ENCODE measurements at places on chromosomes 11 and 22.

DNA sequence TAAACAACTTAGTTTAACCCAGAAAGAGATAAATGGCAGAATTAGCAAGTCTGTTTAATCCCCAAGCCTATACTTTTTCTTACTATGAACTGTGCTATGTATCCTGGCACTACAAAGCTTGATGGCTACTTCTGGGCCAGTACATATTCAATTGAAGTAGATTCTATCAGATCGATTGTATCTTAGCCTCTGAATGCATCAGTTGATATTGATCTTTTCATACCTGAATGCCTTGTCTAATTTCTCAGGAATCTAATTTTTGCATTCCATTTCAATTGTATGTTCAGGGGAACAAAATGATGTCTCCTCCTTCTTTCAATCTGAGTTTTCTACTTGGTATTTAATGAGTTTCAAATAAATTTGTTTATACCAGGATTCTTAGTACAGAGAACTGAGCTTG lies 1137.9 kb downstream of the LRRC4C start:
- no peak for DNase-seq

- DNase-seq = no peak
These were observed 41.6 kb downstream of the FDX1 start for GRCh38 chr11:110471371-110471770.

DNA sequence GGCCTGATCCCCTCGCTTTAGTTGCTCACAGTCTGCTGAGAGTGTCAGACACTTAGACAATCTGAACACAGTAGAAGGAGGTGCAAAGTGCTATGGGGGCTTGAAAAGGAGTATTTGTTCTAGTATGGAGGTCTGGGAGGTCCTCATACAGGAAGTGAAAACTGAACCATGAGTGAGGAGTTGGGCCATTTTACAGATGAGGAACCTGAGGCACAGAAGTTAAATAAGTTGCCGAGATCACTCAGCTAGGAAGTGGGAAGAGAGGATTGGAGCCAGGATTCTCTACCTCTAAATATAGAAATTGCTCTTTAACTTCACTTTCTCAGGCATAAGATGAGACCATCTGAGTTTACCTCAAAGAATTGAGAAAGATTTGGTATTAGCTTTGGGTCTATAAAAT lies 4.0 kb upstream of the NEU3 start:
- DNase-seq = no peak

GRCh38 chr11:2734181-2735052 lies 34.6 kb upstream of the KCNQ1OT1 start:
- DNase-seq = no peak

DNA sequence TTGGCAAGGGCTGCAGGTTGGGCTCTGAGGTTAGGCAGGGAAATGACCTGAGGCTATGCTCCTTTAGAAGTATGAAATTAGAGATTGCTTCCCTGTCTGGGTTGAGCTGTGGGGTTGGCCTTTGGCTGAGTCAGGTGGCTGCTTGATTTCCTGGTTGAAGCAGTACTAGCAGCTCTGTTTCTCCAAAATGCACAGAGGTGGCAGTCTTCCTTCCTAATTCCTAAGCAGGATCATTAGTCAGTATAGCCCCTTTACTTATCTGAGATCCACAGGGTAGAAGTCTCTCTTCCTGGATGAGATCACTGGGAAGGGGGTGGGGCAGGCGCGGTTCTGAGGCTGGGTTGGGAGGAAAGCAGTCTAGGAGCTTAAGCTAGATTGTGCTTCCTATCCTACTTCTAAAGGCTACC lies 1917.5 kb downstream of the LRRC4C start:
- no peak for DNase-seq

GRCh38 chr22:20656516-20656901 lies 117.4 kb upstream of the SERPIND1 start:
- no peak for DNase-seq

DNA sequence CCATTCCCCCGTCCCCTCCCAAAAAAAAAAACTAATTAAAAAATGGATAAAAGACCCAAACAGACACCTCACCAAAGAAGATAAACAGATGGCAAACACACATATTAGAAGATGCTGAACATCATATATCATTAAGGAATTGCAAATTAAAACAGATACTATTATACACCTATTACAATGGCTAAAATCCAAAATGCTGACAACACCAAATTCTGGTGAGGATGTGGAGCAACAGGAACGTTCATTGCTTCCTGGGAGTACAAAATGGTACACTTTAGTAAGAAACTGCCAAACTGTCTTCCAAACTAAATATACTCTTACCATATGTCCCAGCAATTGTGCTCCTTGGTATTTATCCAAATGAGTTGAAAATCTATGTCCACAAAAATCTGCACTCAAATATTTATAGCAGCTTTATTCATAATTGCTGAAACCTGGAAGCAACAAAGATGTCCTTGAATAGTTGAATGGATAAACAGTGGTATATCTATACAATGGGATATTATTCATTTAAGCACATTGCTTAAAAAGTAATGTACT lies 19.9 kb downstream of the NAGA start:
- DNase-seq = no peak

GRCh38 chr11:89235083-89235482 lies 57.4 kb downstream of the TYR start:
- DNase-seq = no peak

DNA sequence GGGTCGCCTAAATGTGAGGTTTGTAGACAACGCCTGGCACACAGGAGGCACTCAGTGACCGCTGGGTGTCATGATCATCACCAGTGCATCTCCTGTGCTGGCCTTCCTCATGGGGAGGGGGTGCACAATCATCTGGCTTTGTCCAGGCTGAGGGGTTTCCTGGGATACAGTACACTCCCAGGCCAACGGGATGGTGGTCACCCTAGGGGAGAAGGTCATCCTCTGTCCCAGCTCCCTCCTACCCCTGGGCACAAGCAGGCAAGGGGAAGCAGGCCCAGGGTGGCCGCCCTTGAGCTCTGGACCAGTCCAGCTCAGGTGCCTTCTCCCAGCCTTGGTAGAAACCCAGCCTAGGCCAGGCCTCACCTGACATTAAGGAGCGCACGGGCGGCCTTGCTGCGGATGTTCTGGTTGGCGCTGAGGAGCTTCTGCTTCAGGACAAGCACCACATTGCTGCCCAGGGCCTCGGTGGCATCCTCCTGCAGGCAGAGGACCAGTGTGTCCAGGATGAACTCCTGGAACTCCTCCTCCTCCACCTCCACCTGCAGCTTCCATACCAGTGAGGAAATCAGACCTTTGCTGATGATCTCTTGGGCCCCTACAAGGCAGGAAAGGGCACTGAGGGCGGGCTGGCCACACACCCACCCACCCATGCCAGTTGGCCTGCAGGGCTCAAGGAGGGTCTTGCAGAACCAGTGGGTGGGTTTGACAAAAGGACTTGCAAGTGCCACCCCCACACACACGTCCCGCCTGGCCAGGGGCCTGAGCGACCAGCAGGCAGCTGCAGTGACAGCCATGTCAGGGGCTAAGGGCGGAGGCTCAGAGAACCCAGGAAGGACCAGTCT lies 6.6 kb upstream of the GNAZ start:
- no peak for DNase-seq

- no peak for DNase-seq
These were observed 612.8 kb downstream of the INSC start for GRCh38 chr11:15727520-15727914.

DNA sequence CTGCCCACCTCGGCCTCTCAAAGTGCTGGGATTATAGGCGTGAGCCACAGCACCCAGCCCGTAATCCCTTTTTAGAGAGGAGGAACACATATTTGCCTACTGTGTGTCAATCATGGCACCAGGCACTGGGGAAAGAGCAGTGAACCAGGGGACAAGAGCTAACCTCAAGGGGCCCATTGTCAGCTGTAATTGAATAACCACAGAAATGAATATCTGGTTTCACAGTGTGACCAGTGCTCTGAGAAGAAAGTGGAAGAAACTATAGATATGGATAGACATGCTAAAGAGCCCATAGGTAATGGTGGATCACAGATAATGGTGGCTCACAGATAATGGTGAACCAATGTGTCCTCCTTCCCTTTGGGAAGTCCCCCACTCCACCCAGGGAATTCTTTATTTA lies 8.6 kb upstream of the KCTD14 start:
- no peak for DNase-seq

Data from stimulated activated CD4-positive, alpha-beta T cell treated with anti-CD3 and anti-CD28 coated beads, Interleukin-1b, Interleukin-23, amount 100 ng/mL, for 1 hour (primary cell).